ENCODE measurements at places on chromosomes 12 and 14. TPM values are rescaled to one million over a fixed set of nuclear protein-coding genes. Genes with fewer than 3 reads are reported as not detected.

SSPN gene
- 15.4 TPM for total RNA-seq

NGB gene
- not detected for total RNA-seq

FGD4 gene
- 5.2 TPM for total RNA-seq

SIX1 gene
- 9.8 TPM for total RNA-seq

MEG3 gene
- 226 TPM for total RNA-seq

INHBC gene
- not detected for total RNA-seq

PRH2 gene
- 0.63 TPM for total RNA-seq

FAM161B gene
- 2.4 TPM for total RNA-seq

TRAF3 gene
- 23.3 TPM for total RNA-seq

All from bronchial smooth muscle cell (primary cell).